ENCODE measurements at places on chromosomes 7 and 10.

DNA sequence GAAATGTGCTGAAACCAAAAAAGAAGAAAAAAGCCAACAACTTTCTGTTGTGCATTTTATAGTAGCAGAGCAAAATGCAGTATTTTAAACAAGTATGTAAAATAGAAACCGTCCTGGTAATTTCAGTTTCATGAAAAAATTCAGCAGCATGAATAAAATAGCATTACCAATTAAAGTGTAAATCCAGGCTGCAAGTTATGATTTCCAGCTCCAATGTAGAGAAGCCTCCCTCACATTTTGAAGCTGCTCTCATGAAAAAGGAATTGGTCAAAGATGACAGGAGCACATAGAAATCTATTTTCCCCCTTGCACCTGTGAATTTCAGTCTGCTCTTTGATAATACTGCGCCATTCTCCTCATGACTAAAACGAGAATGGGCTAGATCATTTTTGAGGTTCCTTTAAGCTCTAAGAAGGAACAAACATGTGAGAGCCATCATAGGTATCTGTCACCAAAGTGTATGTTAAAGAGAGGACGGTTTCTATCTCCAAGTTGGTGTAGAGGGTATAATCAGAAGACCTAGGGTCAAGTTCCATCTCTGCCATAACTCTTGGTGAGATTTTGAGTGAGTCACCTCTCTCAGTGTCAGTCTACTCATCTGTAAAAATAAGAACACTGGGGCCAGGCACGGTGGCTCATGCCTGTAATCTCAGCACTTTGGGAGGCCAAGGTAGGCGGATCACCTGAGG, 107.5 kb downstream of the MTPAP start:
- no peak for DNase-seq

DNA sequence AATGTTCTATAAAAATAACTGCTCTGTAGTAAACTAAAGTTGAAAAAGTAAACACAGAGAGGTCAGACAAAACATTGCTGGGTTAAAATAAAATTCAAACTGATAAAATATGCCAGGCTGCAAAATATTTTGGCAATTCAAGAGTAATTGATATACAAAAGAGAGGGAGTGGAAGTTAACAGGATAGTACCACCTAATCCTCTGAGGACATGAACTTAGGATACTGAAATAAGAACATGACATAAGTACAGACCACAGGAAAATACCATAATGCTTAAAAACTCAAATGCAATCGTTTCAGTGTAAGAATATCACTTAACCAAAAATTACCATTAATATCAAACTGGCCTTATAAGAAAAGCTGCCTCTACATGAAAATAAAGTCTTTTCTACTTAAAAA, 37.6 kb upstream of the GPR22 start:
- DNase-seq = no peak

DNA sequence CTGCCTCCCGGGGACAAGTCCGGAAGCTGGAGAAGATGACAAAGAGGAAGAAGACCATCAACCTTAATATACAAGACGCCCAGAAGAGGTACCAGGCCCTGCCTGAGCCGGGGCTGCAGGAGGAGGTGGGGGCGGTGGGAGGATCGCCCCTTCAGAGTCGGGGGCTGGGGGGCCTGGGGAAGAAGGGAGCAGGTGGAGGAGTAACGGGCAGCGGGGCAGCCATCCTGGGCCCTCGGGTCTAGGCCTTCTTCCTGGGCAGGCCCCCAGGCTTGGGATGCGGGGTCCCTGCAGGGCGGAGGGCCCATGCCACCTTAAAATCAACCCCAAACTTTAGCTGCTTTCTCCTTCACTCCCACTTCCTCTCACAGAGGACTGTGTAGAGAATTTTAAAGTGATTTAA, 523 bp downstream of the ANKRD30A start:
- no peak for DNase-seq

GRCh38 chr7:2956526-2957368, 86.9 kb downstream of the CARD11 start:
- peak; percentile 84 for DNase-seq

DNA sequence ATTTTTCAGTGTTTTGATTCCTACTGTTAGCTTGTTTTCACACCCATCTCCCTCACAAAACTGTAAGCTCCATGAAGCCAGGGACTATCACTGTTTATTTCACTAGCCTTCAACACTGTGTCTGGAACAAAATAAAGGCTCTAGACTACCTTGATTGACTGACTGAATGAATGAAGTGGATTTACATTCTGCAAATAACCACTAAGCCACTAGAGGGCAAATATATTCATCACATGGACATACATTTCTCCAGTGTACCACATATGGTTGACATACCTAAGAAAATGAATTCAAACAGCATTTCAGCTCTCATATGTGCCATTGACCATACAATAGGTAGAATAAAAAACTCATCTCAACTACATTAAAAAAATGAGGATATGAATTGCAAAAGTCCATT, 185.9 kb downstream of the RAB11FIP2 start:
- no peak for DNase-seq

DNA sequence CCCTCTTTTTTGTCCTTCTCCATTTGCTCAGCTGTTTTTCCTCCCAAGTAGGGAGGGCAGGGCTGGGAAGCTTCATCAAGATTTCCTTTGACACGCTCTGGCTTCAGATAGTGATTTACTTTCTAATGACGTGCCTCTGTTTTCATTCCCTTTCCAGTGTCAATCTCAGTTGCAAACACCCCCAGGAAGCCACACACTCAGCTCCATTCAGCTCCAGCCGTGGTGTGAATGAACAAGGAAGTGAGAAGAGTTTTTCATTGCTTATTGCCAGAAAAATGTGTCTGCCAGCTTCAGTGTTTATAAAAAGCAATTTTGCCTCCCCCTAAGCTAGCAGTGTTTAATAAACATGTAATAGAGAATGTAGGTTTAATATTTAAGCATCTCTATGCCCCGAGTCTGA, 108.7 kb upstream of the DPP6 start:
- DNase-seq = no peak

DNA sequence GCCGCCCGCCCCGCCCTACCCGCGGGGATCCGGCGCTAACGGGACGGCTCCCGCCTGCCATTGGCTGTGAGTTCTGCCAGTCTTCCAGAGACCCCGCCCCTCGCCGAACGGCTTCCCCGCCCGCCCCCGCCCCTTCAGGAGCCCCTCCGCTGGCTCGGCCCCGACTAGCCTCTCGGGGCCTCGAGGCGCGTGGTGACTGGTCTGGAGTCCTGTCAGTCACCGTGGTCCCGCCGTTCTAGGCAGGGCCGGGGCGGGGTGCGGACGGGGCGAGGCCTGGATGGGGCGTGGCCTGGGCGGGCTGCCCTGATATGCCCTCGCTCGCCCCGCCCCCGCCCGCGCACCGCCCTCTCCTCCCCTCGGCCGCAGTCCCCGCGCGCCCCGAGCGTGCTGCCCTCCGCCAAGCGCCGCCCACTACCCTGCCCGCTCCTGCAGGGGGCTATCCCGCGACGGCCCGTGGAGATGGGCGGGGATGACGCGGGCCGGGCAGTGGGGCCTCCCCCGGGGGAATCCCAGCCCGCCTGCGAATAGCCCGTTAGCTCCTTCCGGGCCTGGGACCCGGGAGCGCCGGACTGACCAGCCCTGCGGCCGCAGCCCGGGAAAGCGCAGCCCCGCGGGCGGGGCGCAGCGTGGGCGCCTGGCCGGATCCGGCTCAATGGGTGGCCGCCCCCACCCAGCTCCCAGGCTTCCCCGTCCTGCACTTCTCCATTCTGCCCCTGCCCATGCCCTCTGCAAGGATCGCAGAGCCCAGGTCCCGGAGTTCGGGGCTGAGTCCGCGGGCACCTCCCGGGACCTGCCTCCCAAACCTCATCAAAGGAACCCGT, 444 bp upstream of the HIP1 start:
- DNase-seq = peak; percentile 100

DNA sequence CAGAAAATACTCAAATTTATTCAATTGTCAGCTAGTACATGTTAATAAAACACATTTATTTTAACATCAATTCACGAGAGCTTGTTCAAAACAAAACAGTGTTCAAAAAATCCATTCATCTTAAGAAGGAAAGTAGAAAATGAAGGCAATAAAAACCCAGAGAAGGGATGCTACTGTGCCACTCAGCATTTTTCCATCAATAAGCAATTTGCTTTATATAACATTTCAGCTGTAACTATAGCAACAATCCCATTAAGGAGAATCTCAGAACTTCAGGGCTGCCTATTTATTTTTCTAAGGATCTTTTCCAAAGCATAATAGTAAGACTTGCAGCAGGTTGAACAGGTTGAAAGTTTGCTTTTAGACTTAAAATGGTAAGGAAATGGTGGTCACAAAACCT, 190.5 kb downstream of the PCLO start:
- DNase-seq = no peak

- DNase-seq = no peak
Measured at GRCh38 chr10:132293201-132293812, 14.4 kb downstream of the STK32C start.

Measured in PC-9 (cell line).